ENCODE measurements at places on chromosomes 1 and 21.

DNA sequence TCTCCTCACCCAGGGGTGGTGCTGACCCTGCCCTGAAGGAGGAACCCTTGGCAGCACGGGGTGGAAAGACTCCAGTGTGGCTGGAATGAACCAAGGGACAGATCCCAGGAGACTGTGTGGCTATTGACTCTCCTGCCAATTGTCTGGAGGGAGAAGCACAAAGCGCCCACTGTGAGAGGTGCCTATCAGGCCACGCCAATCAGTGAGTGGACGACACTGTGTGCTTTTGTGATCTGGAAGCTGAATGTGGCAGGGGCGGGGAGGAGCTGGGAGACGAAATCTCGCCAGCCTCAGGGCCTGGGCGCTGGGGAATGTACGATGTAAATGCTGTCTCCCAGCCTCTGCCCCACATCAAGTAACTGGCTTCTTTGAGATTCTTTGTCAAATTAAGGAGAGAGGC is 167.1 kb downstream of the ZBTB18 start:
- DNase-seq = no peak

DNA sequence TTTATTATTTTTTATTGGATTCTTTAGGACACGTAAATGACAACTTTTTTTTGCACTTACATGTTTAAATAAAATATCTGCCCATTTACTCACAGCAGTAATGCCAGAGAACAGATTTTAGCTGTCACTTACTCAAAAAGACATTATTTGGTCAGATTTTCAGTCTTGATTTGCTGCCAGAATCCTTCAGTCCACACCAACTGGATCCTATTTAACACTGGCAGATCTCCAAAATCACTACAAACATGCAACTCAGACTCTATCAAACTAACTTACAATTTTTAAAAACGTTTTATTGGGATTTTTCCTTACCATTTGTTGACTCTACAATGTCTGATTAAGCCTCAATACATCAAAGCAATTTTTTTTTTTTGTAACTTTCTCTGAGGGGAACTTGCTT is 11.1 kb downstream of the ATP6V1G3 start:
- DNase-seq = peak; percentile 81

DNA sequence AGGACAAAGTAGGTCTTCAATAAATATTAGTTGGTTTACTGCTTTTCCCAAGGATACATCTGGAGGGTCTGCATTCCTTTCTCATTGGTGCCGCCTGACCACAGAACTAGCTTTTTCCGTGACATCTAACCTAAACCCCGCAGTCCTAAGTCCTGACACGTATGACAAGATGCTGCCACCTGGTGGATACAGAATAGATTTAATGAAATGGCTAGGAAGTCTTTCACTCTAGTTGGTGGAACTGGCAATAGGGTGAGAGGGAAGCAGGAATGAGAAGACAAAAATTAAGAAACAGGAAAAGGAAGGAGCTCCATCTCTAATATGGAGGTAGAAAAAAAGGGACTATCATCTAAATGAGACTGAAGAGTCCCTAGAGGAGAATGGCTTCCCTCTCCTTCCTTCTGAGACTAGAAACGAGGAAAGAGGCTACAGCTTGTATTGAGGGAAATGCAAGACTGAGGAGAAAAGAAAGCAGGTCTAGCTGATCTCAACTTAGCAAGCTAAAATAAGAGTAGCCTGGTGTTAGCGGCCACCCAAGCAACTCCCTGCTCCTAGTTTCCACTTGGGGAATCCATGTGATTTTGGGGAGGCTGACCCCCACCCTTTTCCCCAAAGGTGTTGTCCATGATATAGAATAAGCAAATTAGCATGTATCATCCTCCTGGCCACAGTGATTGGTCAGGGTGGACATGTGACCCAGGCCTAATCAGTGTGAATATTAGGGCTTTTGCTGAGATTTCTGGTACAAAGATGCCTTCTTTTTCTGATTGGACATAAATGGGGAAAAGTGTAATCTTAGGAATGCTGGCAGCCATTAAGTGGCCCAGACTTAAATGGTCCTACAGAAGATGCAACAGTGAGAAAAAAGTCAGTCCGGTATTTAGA is 5.9 kb downstream of the RFX5 start:
- DNase-seq = peak; percentile 94

DNA sequence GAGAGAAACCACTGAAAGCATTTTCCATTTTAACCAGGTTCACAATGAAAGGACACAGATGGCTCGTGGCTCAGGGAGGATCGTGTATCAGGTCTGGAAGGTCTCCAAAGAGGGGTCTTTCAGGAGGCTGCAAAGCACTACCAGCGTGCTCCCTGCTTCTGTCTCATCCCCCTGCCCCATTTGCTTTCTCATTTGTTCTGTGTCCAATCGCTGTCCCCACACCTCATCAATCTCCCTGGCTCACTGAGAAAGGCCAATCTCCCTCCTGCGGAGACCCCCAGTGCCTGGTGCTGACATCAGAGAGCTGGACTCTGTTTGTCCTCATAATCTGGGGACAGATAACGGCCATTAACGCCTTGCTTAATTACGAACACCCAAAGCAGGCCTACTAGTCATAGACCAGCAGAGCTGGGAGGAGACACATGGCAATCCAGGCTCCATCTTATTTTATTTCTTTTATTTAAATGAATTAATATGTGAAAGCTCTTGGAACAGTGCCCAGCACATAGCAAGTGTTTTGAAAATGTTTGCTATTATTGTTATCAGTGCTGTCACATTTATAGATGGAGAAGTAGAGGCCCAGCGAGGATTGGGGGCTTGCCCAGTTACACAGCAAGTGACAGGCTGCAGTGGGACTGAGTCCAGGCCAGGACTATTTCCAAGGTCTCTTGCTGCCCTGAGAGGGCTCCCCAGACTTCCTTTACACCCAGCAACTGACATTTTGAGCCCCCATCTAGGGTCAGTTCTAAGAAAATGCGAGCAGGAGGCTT is 341.0 kb upstream of the USP24 start:
- DNase-seq = peak; percentile 92

GRCh38 chr1:236638945-236639344 is 34.6 kb upstream of the HEATR1 start:
- DNase-seq = no peak

DNA sequence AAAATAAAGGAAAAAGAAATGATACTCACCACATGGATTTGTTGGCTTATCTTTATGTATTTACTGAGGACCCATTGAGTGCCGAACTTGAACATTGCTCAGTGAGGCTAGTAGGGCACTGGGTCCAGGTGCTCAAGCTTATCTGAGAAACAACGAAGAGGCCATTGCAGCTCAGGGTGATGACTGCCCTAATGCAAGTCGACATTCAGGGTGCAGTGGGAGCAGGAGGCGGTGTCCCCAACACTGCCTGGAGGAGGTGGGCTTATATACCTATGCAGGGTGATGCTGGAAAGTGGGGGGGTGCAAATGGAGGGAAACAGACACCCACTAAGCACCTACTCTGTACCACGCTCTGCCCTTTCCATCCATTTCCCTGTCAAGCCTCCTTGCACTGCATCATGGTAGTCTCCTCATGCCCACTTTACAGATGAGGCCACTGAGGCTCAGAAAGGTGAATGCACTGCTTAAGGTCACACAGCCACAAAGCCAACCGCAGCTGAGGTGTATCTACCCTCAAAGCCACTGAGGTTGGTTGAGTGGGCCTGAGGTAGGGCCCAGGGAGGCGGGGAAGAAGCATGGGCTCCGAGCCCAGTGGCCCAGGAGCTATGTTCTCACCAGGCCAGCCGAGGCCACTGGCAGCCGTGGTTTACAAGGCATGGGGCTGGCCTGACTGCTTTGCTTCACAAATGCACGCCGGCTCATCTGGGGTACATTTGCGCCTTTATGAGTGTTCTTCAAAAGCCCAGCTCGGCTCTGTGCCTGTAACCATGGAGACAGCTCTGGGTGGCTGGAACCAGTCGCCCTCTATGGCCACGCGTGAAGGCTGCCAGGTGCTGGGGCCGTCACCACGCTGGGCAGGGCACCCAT is 103.8 kb downstream of the EPHB2 start:
- DNase-seq = no peak

Data from NCI-H1694 treated with DMSO at 0.1 percent for 48 hours (cell line).